ENCODE measurements at places on chromosomes 4 and X.

DNA sequence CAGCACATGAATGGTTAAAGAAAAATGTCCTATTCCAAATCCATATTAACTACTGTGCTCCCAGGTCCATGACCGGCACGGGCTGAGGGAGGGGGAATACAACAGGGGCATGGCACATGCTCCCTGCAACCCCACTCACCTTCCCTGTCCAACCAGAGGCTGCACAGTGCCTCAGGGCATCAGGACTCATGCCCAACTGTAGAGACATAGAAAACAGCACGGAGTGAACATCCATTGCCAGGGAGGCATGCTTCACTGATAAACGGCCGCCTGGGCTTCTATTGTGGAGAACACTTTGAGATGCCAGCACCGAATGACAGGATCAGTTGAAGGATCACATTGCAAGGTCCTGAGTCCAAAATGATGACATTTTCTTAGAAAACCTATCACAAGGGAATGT is 140.6 kb downstream of the STK32B start:
- no peak for DNase-seq

GRCh38 chr4:105145156-105145902 is 1.3 kb upstream of the TET2 start:
- DNase-seq, result no peak

DNA sequence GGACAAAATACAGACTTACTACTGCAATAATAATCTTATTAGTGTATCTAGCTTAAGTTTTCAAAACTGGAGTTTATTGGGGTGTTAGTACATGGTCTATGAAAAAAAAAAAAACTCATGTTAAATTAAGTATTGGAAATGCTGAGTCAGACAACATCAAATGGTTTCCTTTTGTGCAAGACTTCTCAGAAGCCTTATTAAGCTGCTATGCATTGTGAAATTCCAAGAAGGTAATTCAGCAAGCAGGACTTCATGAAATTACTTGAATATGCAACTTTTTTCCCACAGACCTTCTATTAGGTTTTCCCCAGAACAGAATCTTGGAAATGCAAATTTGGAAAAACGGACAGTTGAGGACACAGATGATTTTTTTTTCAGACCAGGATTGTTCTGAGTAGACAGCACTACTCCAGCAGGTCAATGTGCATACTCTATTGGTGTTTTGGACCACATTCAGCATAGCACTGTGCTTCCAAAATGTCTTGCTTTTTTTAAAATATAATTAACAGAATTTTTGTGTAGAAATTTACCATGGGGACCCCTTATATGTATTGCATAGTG is 568.8 kb upstream of the TENM3 start:
- DNase-seq, result no peak

GRCh38 chr4:82394896-82395295 is 21.1 kb upstream of the HNRNPD start:
- DNase-seq, result no peak

DNA sequence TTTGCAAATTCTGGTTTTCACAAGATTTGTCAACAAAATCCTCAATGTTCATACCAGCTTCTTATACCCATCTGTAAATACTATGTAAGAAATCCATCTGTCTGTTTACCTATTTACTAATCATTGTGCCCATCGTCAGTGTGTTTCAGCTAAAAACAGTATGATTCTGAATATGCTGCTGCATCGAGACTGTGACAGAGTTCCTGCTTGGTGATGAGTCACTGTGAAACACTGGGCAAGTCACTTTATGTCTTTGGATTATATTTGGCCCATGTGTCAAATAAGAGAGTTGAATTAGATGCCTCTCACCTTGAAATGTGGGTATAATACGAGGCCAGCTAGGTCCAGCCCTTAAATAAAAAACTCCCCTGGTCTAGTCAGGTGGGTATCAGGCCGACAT is 79.3 kb downstream of the CBLL2 start:
- DNase-seq, result no peak

DNA sequence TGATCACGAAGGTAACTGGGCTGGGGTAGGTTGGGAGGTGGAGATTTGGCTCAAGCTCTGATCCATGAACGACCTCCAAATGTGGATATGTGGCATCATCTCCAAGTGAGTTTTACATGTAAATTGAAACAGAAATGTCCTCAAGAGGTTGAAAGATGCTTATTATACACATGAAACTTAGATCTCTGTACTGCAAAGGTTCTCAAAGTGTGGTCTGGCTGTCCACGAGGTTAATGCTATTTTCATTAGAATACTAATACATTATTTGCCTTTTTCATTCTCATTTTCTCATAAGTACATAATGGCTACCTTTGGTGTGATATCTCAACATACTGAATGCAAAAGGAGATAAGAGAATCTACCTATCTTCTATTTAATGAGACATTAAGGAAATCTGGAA is 198.2 kb downstream of the RASL11B start:
- DNase-seq, result no peak

DNA sequence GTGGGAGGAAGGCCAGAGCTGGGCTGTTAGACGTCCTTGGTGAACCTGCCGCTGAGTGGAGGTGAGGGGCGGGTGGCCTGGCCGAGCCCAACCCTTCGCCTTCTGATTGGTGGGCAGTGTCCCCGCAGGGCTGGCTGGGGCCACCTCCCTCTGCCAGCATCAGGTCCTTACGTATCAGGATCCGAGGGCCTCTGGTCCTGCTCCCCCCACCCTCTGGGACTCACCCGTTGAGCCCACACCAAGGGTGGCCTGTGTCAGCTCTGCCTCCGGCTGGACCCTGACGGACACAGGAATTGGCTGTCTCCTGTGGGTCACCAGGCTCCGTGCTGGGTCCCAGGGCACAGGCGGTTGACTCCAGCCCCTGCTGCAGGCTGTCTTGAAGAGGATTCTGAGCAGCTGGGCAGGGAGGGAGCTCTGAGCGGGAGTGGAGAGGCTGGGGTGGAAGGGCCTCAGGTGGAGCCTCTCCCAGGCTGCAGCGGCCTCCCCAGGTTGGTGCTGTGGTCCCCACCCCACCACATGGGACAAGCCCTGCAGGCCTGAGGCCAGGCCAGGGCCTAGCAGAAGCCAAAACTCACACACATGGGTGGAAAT is 58.4 kb upstream of the NKX1-1 start:
- DNase-seq, result peak; percentile 48

GRCh38 chrX:122835886-122836285 is 348.2 kb upstream of the GRIA3 start:
- DNase-seq, result no peak

DNA sequence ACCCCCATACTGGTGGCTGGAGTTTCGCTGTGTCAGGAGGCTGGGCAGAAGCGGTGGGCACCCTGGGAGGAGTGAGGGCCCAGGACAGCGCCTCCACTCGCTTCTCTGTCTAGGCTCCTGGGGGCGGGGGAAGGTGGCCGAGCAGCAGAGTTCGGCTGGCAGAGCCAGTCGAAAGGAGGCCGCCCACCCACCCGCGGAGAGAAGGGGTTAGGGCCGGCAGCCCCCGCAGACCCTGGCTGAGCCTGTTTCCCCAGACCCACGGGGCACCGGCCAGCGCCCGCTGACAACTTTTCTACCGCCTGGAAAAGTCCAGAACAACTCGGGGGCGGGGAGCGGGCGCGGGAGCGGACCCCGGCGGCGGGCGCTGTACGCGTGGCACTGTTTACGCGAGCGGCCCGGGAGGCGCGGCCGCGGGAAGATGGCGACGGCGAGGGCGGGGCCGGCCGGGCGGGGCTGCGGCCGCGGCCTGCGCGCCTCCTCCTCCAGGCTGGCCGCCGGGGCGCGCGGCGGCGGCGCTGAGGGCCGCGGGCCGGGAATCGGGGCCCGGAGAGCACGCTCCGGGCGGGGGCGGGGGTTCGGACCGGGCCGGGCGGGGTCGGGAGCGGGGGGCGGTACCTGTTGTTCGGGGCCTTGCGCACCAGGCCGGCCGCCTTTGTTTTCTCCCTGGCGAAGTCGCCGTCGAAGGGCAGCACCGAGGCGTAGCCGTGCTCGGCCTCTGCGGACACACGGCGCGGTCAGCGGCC is 628 bp downstream of the MXD4 start:
- DNase-seq, result peak; percentile 73

- no peak for DNase-seq
Measured at GRCh38 chrX:65601530-65602220, 65.8 kb upstream of the MSN start.

DNA sequence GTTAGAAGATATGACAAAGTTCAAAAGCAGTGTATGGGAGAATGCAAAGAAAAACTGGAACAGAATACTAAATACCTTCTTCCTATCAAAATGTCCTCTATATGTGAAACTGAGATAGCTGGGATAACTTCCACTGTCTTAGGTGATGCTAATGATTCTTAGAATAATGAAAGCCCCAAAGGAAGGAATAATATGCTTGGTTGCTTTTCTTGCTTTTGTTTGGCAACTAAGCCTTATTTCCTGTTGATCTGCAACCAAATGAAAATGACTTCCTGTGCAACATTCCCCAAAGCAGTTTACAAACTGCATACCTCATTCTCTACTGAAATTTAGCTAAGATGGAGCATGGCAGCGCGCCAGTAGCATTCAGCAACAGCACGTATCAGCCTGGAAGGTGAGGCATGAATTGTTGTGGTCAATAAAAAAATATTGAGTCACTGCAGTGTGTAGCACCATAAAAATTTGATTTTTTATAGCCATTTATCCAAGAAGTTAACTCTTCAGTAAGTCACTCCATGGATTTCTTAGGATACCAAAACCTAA is 18.7 kb downstream of the NDNF start:
- DNase-seq, result no peak

- DNase-seq, result no peak
Measured at GRCh38 chr4:89338206-89338605, 30.6 kb upstream of the GPRIN3 start.

DNA sequence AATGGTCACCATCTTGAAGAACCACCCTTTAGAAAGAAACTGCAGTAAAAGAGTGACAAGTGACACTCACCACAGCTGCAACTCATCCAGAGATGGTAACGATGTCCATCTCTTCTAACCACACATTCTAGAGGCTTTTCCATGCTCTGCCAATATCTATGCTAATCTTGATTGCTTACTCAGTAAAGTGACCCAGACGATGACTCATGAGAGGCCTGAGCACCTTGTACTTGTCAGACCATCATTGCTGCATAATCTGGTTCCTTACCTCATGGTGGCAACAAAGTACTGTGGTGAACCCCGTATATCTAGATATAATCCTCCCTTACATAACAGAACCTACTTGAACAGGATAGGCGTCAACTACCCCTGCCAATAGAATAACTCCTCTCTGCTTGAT is 75.6 kb downstream of the CCNG2 start:
- DNase-seq, result no peak

DNA sequence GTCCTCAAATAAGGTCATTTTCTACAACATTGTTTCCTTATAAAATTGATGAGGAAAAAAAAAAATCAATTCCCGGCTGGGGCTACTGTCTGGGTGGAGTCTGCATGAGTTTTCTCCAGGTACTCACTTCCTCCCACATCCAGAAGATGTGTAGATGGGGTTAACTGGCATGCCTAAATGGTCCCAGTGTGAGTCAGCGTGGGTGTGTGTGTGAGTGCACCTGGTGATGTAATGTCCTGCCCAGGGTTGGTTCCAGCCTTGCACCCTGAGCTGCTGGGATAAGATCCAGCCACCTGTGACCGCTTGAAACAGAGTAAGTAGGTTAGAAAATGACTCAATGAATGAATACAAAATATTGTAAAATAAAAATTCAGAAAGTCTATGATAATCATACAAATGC is 11.1 kb downstream of the USP26 start:
- DNase-seq, result no peak

GRCh38 chr4:56127716-56128115 is 179.0 kb downstream of the CEP135 start:
- DNase-seq, result no peak

- no peak for DNase-seq
Measured at GRCh38 chrX:154372612-154373022, 1.8 kb downstream of the FLNA start.

- no peak for DNase-seq
Measured at GRCh38 chr4:53778155-53778554, 186.9 kb upstream of the LNX1 start.

DNA sequence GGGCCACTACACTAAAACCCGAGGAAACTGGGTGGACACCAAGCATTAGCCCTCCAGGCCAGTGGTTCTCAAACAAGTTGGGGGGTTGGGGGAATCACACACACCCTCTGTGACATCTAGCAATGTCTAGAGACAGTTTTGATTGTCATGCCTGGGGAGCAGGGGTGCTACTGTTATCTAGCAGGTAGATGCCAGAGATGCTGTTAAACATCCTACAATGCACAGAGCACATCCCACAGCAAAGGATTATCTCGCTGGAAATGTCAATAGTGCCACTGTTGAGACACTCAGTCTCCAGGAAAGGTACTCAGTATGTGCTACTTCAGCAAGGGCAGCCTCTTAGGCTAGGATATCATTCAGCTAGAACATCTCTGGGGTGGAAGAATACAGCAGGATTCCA is 1.3 kb downstream of the SMC1A start:
- no peak for DNase-seq

- no peak for DNase-seq
Measured at GRCh38 chr4:2072971-2073807, 14.1 kb downstream of the NAT8L start.

DNA sequence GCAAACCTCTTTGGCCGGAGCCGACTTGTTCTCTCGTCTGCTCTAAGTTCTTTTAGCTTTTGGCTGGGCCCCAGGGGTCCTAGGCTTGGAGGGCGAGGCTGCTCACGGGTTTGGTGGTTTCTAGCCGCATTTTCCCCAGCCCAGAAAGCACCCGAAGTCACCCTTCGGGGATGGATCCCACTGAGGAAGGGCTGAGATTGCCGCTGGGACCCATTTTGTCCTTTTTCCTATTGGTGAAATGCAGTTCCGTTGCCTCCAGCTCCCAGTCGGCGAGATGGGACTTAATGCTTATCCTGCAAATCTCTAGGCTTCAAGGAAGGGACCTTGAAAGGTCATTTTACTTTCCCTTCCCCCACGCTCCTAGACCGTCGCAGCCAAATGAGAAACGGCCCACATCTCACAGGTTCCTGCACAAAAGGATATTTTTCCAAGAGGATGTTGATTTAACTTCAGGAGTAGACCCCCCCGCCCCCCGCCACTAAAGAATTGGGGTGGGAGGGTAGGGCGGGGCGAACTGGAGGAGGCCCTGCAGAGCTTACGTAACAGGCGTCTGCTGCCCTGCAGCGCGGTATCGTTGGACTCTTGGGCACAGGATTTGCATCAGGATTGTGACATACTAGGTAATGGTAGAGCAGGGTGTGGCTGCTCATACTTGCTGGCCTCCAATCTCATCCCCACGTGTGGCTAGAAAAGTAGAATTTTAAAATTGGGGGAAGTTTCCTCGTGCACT is 564 bp downstream of the PGK1 start:
- DNase-seq, result peak; percentile 44

DNA sequence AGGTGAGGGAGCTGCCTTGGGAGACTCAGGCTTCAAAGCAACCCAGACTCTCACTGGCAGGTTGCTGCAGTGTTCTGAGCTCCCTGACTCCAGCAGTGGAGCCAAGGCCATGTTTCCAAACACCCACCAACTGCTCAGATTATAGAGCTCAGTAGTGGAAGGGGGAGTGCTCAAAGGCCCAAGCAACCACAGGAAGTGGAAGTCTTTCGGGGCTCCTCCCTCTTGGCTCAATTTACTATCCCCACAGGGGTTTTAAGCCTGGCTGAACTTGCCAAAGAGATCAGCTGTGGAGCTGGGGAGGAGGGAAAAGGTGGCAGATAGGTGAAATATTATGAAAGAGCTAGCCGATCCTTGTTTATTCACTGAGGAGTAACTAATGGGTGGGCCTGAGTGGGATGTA is 82.5 kb downstream of the HPRT1 start:
- DNase-seq, result no peak

GRCh38 chrX:135977611-135978010 is 3.8 kb upstream of the MMGT1 start:
- DNase-seq, result no peak

Measured in ecto neural progenitor cell (in vitro differentiated cells).